ENCODE measurements at places on chromosomes 11 and 22.

GRCh38 chr11:86251345-86251744, 6.8 kb downstream of the EED start:
- no peak for DNase-seq

DNA sequence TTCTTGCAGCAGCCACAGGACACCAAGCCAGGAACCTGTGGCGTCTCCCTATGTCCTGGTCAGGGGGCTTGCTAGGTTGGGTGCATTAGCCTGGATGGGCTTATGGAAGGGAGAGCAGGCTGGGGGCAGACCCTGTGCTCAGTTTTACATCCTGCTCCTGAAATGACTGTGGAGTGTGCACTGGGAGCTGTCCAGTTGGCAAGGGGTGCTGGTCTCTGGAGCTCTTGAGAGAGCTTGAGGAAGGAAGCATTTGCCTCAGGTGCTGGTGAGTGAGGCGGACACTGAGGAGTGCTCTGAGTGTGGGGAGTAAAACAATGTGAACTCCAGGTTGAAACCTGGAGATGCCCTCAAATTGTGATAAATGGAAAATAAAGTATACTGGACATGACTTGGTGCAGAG, 3.4 kb downstream of the SCGB1D4 start:
- no peak for DNase-seq

DNA sequence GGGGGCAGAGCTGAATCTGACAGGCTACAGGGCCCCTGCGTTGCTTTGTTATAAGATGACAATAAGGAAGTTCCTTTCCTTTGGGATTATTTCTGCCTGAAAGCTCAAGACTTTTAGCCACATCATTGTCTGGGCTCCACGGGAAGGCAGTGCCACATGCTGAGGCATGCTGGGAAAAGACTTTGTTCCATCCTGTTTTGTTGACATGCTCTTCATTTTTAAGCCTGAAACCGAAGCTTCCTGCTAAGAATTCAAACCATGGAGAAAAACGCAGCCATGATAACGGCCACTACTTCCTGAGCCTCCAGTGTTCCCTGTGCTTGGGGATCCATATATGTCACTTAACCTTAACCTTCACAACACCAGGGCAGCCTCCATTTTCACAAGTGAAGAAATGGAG, 5.5 kb upstream of the TCF20 start:
- DNase-seq, result no peak

DNA sequence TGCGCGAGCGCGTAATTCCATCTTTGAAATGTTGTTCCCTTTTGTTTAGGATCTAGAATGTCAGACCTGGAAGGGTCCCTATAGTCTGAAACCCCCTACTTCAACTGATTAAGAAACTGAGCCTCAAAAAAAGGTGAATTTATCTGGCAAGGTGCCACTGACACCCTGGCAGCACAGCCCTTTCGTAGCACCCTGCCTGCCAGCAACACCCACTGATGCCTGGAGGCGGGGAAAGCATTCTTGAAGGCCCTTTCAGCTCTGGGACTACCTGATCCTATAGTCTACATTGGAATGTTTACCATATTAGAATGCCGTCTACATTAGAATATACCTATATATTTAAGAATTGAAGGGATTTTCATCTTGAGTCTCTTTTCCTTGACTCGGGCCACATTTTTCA, 542.3 kb downstream of the BUD13 start:
- DNase-seq, result no peak

DNA sequence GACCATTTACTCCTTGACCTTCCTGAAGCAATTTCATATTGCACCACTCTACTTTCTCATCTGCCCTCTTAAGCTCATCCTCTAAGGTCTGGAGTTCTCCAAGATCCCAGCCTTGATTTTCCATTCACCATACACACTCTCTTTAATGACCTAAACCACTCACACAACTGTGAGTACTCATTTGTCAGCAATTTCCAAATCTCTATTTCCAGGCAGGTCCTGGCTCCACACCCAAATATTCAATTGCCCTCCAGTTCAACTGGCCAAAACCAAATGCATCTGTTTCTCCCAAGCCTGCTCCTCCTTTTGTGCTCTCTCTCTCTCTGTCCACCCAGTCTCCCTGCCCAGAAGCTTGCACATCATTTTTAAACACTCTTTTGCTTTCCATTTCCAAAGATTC, 39.6 kb downstream of the NEU3 start:
- no peak for DNase-seq

DNA sequence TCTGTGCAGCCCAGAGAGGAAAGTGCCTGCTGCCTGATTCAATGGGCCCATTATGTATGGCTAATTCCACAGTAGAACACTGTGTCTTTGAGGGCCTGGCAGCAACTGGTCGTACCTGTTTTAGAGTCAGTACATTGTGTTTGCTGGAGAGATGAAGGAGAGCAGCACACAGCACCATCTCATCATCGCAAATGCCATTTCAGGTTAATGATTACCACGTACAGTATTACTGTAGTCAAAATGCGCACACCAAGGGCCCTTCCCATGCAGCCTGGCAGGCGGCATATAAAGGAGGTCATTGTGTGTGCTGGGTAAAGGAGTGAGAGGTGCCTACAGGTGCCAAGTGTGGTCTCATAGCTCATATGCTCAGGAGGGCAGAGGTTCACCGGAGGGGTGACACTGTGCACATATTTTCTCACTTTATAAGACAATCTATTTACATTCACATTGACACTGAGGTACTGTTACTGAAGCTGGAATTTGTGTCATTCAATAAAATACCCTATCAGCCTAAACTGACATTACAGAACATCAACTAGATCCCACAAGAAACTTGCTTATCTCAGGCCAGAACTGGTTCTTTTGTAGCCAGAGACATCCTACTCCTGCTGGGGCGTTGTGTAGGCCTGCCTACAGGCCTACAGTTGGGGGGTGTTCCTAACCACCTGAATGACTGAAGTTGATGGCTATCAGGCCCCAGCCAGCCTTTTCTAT, 90.4 kb downstream of the APIP start:
- no peak for DNase-seq

- DNase-seq, result no peak
Measured at GRCh38 chr11:30560206-30561106, 25.7 kb downstream of the MPPED2 start.

GRCh38 chr22:32232191-32232830, 22.8 kb downstream of the SLC5A4 start:
- no peak for DNase-seq

DNA sequence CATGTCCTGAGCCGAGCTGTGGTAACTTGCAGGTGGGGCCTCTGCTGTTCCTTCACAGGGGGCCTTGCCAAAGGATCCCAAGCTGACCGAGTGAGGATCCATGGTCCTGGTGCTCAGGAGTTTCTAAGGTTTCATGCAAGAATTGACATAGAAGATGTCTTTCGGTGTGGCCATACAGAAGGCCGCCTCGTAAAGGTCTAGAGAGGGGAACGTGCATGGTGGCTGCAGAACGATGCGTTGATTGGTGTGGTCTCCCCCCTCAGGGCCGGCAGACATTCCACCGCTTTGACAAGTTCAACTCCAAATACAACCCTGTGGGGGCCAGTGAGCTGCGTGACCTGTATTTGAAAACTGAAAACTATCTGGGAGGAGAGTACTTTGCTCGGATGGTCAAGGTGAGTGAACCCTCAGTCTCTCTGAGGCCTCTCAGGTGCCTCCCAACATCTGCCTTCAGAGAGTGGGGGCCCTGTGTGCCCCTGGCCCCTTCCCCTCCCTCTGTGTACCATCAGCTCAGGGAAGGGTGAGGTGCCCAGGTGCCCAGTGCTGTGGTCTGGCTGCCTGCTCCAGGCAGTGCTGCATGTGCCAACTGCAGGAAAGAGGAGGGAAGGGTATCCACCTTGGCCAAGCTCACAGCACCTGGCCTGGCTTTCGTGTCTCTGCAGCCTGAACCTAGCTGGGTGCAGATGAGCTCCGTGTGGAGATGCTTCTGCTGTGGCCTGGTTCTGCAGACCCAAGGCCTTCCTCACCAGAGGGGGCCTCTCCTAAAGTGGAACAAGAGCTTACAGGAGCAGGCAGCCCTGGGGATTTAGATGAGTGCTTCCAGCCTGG, 39.8 kb downstream of the AMPD3 start:
- DNase-seq, result no peak

DNA sequence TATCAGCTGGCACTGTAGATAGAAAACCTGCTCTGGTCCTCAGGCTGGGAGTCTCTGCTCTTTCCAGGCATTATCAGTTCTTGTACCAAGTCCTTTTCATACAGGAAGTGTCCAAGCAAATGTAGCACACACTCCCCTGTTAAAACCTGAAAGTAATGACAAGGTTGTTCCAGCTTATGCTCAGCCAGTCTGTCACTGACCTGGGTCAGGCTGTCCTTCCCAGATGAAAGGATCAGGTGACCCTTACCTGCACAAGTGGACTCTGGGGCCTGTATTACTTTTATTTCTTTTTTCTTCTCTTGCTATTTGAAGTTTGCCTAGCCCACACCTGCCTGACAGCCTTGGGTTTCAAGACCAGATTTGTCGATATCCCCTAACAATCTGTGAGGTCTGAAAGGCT, 156.3 kb upstream of the SESN3 start:
- no peak for DNase-seq

- DNase-seq, result no peak
Measured at GRCh38 chr22:44380756-44381486, 68.2 kb upstream of the SHISAL1 start.

Data from CD4-positive, alpha-beta memory T cell (primary cell).